CD8-positive, alpha-beta T cell (primary cell): ENCODE measurements at places on chromosomes 3 and 15.

GRCh38 chr15:80915472-80915871 lies 74.1 kb downstream of the MESD start:
- DNase-seq: no peak

DNA sequence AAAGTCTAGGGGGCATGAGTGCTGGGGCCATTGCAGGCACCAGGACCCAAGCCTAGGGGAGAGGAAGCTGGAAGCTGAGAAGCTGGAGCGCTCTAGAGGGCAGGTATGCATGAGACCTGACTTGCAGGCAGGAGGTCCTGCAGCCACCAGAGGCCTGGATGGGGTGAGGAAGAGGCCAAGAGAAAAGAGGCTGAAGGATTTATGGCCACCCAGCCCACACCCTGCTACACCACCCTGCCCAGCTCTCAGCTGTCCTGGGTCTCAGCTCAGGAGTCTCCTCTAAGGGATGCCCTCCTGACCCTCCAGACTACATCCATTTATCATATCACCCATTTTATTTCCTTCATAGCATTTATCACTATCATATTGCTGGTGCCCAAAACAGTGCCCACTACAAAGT lies 36.5 kb downstream of the RPN1 start:
- no peak for DNase-seq

- DNase-seq: no peak
These were observed 3.2 kb upstream of the GABRG3 start for GRCh38 chr15:26967719-26968269.

DNA sequence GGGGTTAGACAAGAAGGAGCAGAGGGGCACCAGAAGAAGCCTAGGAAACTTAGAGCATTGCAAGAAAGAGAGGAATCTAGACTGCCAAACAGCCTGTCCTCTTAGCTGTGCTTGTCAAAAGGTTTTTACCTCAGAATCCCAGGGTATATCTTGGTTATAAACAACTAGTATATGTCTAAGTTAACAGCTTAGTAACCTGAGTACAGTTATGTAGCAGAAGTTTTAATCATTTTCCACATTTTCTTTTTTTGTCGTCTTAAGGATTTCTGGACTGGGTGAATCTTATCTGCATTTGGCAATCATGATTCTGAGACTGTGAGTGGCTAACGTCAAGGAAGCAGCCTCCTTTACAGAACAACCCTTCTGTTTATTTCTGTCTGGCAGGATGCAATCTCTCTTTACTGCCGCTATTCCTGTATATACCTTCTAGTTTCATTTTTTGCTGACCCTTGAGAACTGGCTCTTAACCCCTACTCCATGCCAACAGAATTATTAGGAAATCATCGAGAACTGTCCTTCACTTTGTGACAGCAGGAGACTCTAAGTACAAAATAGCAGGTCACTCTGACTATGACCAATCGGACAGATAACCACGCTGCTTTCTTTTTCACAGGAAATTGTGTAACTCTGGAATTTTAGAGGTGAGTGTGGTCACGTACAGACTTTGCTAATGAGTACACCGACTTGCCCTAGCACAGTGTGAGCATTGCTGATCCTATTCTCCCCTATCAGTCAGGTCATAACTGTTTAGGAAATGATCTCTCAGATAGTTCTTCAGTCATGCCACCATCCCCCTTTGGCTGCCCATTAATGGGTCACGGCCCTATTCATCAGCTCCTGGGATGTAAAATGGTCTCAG lies 3.3 kb upstream of the CP start:
- DNase-seq: no peak

- no peak for DNase-seq
These were observed 8.3 kb upstream of the ROPN1B start for GRCh38 chr3:125960456-125961288.

DNA sequence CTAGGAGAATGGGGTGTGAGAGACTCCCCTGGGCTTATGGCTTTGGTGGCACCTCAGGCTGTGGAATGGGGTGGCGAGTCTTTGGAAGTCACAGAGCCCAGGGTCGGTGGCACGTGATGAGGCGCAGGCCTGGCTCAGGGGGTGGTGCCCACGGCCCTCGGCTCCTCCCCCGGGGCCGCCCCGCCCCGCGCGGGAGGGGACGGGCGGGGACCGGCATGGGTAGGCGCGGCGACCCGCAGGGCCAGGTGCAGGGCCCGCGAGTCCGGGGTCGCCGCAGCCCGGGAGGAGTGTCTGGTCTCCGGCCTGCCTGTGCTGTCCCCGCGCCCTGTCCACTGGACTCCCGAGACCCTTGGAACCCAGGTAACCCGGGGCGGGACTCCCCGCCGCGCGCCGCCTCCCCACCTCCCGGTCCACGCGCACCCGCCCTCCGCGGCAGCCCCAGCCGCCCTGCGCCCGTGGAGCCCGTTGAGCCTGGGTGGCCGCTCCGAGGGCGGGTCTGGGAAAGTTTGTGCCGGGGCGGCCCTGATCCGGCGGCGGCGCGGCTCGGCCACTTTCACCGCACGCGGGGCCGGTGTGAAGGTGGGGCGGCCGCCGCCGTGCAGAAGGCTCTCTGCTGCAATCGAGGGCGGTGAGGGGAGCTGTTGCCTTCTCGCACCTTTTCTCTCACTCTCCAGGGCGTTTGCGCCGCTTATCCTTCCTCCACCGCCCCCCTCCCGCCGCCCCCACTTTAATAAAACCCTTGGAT lies at the start of gene PAQR5:
Gene PAQR5 (plus strand): TSS at position 216 of the 745 bp plus-strand sequence. CDS start 61,169 bp downstream, outside the sequence.
- DNase-seq: no peak

DNA sequence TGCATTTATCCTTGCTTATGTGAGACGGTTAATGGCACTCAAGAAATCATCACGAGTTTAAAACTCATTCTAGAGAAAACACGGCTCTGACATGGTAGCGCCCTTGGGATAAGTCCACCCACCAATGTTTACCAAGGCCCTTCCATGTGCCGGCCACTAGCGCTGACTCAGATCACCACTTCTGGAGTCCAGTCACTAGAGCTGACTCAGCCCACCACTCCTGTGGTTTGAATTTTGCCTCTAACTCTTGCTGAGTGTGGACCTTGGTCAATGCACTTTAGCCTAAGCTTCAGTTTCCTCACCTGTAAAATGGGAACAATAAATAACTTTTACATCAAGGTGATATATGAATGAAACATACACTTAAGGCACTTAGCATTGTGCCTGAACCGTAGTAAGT lies 358.4 kb upstream of the PROK2 start:
- no peak for DNase-seq

GRCh38 chr3:189776149-189776824 lies 145.1 kb downstream of the TP63 start:
- no peak for DNase-seq

GRCh38 chr3:188693435-188693834 lies 478.3 kb upstream of the TPRG1 start:
- DNase-seq: no peak

- no peak for DNase-seq
These were observed 15.7 kb upstream of the ZBTB20 start for GRCh38 chr3:115162759-115163158.

DNA sequence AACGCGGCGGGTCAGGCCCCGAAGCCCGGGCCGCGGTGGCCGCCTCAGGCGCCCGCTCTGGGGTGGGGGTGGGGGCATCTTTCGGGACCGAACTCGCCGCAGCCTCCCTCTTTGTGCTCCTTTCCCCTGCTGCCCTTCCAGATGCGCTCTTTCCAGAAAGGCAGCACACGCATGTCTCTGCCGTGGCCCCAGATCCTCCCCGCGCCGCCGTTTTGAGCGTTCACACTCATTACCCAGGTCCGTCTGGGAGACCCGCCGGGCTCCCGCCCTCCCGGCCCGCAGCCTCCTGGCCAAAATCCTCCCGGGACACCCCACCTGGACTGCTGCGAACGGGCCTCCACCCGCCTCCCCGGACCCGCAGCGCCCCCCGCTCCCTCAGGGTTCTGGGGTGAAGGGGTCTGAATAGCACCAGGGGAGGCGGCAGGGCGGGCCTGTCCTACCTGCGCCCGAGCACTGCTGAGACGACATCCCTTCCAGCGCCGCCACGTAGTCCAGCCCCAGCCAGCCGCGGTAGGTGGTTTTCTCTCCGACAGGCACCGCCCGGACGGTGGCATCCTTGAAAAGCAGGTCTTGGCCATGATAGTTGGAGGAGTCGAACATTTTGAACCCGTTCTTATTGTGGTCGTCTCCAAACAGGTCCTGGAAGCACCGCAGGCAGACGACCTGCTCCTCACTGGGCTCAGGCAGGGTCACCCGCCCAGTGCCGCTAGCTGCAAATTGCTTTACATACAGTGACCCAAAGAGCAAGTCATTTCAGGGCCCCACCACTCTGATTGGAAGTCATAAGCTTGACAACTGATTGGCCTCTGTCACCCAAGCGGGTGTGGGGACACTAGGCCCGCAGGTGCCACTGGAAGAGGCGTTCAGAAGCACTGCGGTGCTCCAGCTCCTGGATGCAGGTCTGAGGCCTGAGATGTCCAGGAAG lies 25.9 kb downstream of the MELTF start:
- peak; percentile 59 for DNase-seq

DNA sequence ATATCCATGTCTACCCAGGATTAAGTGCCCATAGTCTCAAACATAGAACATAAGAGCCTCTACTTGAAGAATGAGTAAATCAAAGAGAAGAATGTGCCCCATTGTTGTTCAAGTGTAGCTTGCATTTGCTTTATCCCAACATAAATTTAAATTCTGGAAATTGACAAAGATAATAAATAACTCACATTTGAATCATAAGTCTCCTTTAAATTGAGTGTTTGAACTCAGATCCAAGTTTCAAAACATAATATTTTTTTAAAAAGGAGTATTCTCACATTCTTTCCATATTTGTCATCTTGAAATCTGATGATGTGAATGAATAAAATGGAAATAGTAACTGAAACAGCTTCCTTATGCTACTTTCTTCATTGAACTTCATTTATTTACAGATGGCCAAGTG lies 135.2 kb downstream of the MECOM start:
- DNase-seq: no peak

DNA sequence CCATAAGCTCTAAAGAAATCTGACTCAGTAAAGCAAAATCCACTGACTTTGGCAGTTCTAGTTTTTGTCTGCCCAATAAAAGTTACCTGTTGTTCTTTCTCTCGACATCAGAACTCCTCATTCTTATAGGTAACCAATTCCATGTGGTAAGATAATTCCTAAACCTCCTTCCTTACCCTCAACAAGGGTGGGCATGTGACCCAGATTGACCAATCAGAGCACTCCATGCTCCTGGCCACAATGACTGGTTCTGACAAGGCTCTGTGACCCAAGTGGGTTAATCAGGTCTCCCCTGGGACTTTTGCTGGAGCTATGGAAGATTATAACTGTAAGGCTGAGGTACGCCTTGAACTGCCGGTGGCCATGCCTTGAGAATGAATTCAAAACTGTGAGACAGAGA lies 31.7 kb downstream of the LINS1 start:
- DNase-seq: no peak

- DNase-seq: no peak
These were observed 34.9 kb upstream of the ATP13A3 start for GRCh38 chr3:194521510-194522260.

DNA sequence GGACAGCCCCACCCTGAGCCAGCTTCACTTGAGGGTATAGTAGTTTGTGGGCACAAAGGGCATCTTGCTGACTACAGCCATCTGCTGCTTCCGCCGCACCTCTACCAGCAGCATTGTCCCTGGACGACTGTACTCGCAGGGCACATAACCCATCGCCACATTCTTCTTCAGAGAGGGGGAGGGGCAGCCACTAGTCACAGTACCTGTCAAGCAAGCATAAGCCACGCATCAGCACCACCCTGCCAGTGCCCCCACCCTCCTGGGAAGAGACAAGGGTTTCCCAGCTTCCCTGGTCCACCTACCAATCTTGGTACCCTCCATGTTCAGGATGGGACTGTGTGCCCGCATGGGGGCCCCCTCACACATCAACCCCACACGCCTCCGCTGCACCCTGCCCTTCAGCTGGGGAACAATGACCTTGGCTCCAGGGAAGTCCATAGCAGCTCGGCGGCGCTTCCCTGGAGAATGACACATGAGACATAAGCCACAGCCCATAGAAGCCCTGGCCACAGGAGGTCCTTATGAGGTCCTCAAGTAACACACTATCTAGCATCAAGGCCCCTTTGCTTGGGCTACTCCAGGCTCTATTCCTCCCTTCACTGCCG lies 4.7 kb downstream of the AMT start:
- no peak for DNase-seq

DNA sequence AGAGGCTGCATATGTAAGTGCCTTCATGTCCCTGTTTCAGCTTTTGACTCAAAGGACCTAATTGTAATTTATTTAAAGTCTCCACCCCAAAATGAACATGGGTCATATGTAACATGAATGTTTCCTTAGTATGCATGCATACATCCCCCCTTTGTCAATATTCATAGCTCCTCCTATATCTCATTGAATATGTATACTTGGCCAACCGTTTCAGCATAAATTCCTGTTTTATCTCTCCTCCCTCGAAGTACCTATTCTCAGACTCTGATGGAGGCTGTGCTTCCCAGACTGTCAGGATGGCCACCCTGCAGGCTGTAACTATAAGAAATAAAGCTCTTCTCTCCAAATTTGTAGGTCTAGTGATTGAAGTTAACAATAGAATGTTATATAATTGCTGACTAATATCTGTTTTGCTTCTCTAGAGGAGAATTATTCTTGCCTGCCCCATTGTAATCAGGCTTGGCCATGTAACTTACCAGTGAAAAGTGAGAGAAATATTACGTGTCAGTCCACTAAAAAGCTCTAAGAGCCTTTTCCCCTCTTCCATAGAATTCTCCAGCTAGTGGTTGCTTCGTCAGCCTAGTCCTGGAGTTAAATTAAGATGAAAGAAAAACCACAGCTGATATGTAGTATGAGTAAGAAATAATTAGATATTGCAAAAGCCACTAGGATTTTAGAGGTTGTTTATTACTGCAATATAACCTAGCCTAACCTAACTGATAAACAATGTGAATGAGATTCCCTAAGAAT lies 245.1 kb downstream of the ZNF385D start:
- no peak for DNase-seq

GRCh38 chr3:127711896-127712295 lies 39.1 kb downstream of the ABTB1 start:
- no peak for DNase-seq

GRCh38 chr15:39874890-39875549 lies 45.0 kb downstream of the GPR176 start:
- no peak for DNase-seq

- no peak for DNase-seq
These were observed 377.0 kb downstream of the FEZF2 start for GRCh38 chr3:61996366-61996765.

DNA sequence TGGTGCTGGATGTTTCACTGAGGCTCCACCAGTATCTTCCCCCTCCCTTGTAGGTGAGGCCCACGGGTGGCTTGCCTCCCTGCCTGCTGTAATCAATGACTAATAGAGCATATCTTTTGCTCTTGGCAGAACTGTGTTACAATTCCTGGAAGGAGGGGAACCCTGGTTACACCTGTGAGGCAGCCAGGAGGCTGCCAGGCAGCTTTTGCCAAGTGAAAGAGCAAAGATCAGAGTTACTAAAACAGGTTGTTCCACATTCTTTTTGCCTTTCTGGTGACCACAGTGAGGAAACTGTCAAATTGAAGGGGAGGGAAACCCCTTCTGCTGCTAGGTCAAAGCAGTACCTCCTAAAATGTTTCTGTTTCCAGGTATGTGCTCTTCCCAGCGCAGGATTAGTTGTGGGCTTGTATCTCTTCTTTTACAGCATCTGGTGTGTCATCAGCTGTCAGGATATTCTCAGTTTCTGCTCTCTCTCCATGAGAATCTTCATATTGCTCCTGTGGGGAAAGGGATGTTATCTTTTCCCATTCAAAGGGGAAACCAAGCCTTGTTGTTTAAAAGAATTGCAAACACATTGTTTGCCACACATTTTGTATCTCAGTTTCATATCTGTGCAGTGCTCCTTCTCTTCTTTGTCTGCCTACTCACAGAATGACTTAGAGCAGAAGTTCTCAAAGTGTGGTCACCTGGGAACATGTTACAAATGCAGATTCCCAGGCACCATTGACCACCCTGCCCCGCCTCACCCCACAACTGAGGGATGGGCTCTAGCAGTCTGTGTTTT lies 137.4 kb upstream of the UMPS start:
- DNase-seq: no peak

- DNase-seq: no peak
These were observed 176.0 kb downstream of the SATB1 start for GRCh38 chr3:18249126-18249525.
